ENCODE measurements at places on chromosomes 7 and 10.
A peak's percentile ranks its signal among the peaks of the same experiment; 100 is the strongest.

DNA sequence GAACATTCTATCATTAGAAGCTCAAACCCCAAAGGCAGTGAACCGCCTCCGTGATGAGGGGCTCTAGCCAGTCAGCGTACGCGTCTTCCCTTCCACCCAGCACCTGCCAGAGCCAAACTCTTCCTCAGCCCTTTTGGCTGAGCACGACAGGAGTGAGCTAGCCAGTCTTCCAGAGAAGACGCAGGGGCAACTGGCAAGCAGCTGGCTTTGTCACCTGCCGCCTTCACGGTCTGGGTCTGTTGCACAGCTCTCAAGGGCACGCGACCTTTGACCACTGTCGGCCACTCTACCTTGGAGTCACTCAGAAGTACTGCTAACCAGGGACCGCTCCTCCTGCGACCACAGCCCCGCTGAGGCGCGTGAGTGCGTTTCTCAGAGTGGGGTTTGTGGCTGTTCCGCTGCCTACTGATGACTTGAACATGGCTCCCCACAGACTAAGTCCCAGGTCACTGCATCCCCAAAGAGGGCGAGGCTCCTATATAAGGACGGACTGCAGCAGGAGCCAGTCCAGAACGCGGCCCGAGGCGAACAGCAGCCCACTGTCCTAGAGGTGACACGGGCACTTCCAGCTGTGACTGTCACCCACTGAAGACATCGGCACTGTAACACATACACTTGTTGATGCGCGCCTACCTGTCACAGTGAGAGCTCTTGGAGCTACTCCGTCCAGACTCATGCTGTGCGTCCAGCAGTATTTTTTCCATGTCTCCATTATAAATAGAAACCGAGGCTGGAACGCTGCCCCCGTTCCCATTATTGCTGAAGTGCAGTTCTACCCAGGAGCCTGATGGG is 8.4 kb downstream of the BNIP3 start:
- no peak for DNase-seq

DNA sequence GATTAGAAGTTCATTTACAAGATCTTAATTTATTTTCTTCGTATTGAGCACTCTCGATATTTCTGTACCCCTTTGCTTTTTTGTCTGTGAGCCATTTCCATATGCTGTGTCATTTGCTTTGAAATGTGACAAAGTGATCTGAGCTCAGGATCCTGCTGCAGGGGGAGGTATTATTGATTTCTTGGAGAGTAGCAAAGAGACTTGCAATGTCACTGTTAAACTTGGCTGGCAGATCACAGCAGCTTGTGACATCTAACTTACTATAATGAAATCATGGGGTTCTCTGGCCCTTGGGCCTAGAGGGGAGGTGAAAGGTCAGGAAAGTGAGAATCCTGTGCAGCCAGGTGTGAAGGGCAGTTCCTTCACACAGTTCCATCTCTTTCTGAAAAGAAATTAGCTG is 923.4 kb downstream of the REEP3 start:
- no peak for DNase-seq

GRCh38 chr10:30704026-30704600 is 74.6 kb upstream of the LYZL2 start:
- DNase-seq, result no peak

- DNase-seq, result no peak
Measured at GRCh38 chr10:13961097-13961496, 369.6 kb downstream of the FRMD4A start.

GRCh38 chr10:100006243-100006886 is 3.4 kb downstream of the DNMBP start:
- no peak for DNase-seq

- DNase-seq, result peak; percentile 78
Measured at GRCh38 chr7:65477326-65477725, 103.7 kb downstream of the ZNF92 start.

GRCh38 chr7:76352193-76352592 is 6.6 kb downstream of the YWHAG start:
- no peak for DNase-seq

GRCh38 chr10:1293157-1293556 is 237.0 kb downstream of the WDR37 start:
- no peak for DNase-seq

- peak; percentile 63 for DNase-seq
Measured at GRCh38 chr10:119737039-119737663, 11.3 kb downstream of the INPP5F start.

DNA sequence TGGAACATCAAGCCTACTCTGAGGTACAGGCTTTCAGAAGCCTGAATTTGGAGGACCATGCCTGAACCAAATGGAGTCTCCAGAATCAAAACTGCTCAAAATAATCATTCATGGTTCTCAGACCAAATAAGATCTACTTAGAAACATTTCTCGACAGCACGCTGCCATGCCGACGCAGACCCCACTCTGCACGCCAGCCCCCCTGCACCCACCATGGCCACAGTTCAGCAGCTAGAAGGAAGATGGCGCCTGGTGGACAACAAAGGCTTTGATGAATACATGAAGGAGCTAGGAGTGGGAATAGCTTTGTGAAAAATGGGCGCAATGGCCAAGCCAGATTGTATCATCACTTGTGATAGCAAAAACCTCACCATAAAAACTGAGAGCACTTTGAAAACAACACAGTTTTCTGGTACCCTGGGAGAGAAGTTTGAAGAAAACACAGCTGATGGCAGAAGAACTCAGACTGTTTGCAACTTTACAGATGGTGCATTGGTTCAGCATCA is 6.6 kb upstream of the KMT2C start:
- DNase-seq, result no peak

- DNase-seq, result no peak
Measured at GRCh38 chr10:112218960-112219359, 35.4 kb upstream of the GPAM start.

GRCh38 chr7:4131063-4131462 is 551.0 kb upstream of the FOXK1 start:
- no peak for DNase-seq

- no peak for DNase-seq
Measured at GRCh38 chr10:78038105-78038504, 4.4 kb downstream of the RPS24 start.

GRCh38 chr10:17210361-17210760 is 8.9 kb upstream of the TRDMT1 start:
- no peak for DNase-seq

- no peak for DNase-seq
Measured at GRCh38 chr10:84333864-84334451, 5.6 kb downstream of the CCSER2 start.

DNA sequence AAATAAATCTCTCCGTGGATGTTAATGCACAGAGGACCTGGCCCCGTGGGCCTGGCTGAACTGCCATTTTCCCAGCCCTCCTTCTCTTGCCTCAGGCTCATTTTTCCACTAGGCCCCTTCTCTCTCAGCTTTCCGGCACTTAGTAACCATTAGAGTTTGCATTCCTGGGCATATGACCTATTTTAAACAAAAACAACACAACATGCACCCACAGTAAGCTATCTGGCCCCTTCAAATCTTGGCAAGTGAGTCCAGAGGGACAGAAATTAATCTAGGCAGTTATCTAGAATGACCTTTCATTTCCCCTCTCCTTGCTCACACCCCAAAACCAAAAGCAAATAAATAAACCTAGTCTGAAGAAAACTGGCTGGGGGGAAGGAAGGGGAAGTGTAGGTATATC is 11.7 kb downstream of the FBXW4 start:
- no peak for DNase-seq

Data from D341Med (cell line).